Fibroblast of gingiva (primary cell): ENCODE measurements at places on chromosomes 11 and 22.

DNA sequence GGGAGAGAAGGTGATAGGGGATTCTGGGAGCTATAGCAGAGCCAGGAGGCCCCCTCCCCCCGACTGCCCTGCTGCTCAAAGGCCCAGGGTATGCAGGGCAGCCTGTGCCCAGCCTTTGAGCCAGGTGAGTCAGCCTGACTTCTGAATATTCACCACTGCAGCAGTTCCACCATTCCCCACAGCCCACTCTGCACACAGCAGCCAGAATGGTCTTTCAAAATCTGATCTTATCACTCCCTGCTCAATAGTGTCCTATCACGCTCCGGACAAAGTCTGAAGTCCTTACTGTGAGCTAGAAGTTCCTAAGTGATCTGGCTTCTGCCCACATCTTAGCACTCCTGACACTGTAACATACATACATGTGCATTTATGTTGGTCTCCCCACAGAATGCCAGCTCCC lies 111.7 kb downstream of the BUD13 start:
- DNase-seq = no peak

DNA sequence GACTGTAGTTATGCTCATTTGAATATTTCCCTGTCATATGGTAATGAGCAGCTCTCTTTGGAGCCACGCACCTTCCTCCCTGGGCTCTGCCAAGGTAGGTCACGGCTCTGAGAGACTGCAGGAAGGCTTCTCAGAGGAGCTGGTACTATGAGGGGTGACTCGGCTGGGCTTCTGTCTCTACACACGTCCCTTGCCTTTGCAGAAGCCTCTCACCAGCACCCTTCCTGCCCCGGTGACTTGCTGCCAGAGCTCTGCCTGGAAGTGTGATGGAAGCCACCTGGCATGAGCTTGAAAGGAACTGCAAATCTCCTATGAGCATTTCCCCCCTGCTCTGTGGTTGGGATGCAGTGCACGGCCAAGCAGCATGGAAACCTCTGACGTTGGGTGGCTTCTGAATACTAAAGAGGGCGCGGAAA lies 74.2 kb downstream of the KIRREL3 start:
- no peak for DNase-seq

GRCh38 chr11:79212741-79213190 lies 228.1 kb downstream of the TENM4 start:
- DNase-seq = no peak

GRCh38 chr11:11039208-11039965 lies 181.5 kb upstream of the ZBED5 start:
- DNase-seq = peak; percentile 40

GRCh38 chr11:109184376-109184775 lies 237.6 kb upstream of the C11orf87 start:
- no peak for DNase-seq

DNA sequence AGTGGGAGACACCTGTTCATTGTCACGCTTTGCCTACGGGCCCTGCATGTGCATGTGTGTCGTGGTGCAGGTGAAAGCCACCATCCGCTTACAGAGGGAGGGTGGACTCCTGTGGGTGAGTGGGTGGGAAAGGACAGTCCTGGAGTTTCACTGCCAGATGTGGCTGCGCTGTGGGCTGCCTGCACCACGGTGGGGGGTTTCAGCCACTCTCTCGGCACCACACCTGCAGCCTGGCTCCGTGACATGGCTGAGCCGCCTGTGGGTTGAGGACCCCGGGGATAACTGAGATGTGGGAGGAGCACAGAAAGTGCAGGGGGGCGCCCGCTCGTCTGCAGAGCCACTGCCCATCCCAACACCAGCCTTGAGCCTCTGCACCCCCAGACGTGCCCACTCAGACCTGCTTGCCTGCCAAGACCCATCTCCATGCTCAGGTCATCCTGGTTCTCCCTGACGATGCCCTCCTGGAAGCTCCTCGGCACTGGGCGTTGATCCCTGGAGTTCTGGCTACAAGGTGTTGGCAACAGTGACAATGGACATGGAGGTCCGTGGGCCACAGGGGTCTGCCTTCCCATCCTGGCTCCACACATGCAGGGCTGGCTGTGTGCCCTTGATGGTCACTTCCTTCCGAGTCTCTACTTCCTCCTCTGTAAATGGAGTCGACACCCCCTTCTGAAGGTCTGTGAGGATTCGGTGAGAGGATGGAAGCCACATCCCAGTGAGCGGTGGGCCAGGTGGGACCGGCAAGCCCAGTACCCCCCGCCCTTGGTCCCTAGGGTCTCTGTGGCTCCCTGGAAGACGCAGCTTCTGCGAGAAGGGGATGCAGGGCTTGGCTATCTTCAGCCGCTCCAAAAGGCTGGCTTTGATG lies 1007.0 kb downstream of the BRD1 start:
- no peak for DNase-seq

GRCh38 chr11:37621662-37622061 lies 1023.6 kb upstream of the RAG2 start:
- DNase-seq = no peak
